ENCODE measurements at places on chromosomes 16 and 17. TPM values are rescaled to one million over a fixed set of nuclear protein-coding genes. Genes with fewer than 3 reads are reported as not detected.
A peak's percentile ranks its signal among the peaks of the same experiment; 100 is the strongest.

The KRTAP4-3 gene
- not detected for total RNA-seq

The ADGRG3 gene
- not detected for total RNA-seq

The CD68 gene
- total RNA-seq: 1.6 TPM

The BMERB1 gene
- 11.5 TPM for total RNA-seq

The LRRC37A gene
- 3.0 TPM for total RNA-seq

The C17orf100 gene
- 3.3 TPM for total RNA-seq

The CRHR1 gene
- not detected for total RNA-seq

The EME1 gene
- total RNA-seq: 44.0 TPM

The WNT9B gene
- not detected for total RNA-seq

The TMC8 gene
- 0.32 TPM for total RNA-seq

The SYNGR3 gene
- total RNA-seq: 2.3 TPM

The SDK2 gene
- 0.63 TPM for total RNA-seq

The NATD1 gene
- 0.75 TPM for total RNA-seq

- no peak for DNase-seq
Observed at GRCh38 chr16:79653373-79653891, 52.9 kb upstream of the MAF start.

DNA sequence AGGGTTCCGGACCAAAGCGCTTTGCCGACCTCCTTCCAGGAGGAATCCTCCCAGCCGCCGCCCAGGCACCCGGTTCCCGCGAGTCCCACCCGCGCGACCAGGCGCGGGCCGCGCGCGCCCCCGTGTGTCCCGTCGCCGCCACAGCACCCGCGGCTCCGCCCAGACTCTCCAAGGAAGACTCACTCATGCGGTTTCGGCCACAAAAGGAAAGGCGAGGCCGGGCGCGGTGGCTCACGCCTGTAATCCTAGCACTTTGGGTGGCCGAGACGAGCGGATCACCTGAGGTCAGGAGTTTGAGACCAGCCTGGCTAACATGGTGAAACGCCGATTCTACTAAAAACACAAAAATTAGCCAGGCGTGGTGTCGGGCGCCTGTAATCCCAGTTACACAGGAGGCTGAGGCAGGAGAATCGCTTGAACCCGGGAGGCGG lies 3.5 kb upstream of the PKMYT1 start:
- DNase-seq: peak; percentile 88

DNA sequence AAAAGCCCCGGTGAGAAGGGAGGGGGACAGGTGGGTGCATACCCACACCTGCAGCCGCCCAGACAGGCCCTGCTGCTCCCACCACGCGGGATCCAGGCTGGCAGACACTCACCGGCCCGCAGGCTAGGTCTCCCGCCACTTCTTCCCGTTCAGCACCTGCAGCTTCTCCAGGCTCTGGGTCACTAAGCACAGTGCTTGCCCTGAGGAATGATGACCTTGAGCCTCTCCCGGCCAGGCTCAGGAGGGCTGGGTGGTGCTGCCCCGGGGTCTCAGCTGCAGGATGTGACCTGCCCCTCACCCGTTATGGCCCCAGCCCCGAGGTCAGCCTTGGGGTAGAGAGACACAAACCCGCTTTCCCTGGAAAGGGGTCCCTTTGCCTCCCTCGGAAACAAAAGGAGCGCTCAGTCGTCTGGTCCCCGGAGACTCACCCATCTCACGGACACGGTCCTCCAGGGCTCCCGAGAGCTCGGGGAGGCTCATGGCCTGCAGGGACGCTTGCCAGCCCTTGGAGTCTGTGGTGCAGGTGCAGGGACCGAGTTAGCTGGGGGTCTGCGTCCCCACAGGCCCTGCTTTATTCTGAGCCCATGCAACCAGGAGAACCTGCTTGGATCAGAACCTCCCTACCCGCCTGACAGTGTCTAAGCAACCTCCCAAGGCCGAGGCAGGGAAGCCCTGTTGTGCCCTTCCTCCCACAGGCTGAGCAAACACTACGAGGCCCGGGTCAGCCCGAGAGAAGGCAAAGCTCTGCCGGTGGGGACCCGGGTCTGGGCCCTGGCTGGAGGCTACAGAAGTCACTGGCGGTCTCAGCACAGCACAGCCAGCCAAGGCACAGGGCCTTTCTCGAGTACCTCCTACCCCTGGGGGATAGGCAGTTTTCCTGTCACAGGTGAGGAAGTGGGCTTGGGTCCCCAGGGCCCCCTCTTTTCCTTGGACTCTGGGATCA lies 3.8 kb downstream of the NUDT16L1 start:
- DNase-seq: no peak

DNA sequence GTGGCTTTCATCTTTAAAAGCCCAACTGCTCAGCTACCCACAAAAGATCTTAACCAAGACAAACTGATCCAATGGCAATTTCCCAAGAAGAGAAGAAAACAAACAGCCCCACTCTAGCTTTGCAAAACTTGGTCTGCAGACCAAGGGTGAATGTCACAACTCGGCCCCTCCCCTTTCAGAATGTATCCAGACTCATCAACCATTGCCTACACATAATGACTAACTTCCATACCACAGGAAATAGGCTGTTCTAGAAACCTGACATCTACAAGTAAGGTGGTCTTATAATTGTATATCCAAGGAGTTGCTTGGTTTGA lies 16.0 kb downstream of the DCUN1D3 start:
- DNase-seq: no peak

DNA sequence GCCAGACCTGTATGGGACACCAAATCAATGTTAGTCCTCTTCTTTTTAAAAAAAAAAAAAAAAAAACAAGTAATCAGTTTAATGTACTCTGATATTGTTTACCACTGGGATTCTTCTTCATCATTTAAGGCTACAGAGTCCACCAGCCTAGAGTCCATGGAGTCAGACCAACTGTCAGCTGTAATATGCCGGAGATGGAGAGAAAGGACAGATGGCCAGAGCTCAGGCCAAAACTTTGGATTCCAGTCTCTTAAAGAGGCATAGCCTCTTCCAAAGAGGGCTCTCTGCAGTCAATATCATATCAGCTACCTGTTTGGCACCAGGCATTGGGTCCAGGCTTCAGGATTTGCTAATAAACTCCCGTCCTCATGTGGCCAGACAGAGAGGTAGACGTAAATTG lies 469.6 kb upstream of the HSBP1 start:
- DNase-seq: no peak

DNA sequence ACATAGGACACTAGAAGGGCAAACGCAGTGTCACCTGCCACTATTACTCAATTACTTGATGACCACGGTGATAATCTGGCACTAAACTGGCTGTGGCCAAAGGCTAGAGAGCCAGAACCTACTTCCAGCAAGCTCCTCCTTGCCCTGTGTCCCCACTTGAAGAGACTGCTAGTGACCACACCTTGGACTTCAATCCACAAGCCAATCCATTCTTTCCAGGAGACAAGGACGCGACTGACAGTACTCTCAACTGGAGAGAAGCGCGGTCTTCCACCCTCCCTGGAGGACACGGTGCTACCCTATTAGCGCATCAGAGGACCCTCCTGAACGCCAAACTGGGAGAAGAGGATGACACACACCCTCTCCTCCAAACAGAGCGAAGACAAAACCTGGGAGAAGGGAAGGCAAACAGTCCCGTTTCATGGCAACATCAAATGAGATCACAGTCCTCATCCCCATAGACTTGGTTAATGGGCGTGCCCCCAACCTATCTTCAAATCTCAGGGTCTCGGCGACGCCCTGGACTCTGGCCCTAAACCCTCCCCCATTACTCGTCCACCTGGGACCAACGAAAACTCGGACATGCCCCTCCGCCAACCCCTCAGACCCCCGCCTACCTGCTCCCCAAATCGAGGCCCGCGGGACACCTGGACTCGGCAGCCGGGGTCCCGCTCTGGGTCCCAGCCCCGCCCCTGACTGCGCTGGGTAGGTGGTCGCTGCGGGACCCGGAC lies 508 bp downstream of the FLCN start:
- peak; percentile 32 for DNase-seq

DNA sequence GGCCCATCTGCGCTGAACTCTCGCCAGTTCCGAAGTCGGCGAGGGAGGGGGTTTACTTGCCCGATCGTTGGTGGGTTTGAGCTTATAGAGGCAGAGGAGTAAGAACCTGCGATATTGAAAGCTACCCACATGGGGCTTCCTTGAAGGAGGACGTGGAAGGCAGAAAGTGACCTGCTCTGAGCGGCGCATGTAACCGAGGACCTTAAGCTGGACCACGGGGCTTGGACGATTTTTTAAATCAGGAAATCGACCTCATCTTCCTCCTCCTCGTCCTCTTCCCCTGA lies 2.0 kb downstream of the PRAC2 start:
- DNase-seq: peak; percentile 40

DNA sequence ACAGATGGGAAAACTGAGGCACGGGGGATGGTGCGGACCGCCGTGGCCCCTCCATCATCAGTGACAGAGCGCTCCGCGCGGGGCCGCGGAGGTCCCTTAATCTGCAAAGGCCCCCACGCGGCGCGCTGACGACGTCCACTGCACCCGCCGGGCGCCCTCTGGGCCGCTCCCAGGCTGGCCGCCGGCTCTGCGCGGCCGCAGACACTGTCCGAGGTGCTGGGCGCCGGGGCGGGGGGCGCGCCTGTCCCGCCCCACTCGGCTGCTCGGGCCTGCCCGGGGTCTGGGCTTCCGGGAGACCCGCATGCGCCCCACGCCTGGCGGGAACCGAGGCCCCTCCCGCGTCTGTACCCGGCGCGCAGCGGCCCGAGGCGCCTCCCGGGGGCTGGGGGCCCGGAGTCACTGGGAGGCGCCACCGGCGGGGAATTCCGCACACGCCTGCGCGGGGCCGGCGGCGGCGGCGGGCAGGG lies 550 bp upstream of the RNF213 start:
- DNase-seq: peak; percentile 74

- DNase-seq: no peak
Observed at GRCh38 chr17:82909322-82909904, 69.6 kb upstream of the ZNF750 start.

GRCh38 chr17:28488533-28489276 lies 15.3 kb downstream of the SLC13A2 start:
- no peak for DNase-seq

GRCh38 chr17:20961586-20961985 lies 81.2 kb downstream of the USP22 start:
- DNase-seq: no peak

DNA sequence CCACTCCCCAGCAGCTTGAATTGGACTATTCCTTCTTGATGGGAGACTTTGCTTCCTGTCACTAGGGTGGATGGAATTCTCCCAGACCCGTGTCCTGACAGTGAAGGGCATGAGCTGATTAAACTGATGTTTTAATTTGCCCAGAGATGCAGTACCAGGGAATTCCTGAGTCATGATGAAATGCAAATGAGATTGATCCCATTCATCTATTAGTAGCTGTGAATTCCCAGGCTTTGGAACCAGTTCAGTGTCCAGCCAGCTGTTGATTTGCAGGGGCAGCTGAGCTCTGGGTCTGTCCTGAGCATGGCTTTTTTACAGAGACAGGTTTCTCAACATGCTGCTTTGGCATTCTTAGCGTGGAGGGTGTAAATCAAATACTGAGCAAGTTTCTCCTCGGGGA lies 157.9 kb downstream of the PITPNC1 start:
- no peak for DNase-seq

- DNase-seq: peak; percentile 73
Observed at GRCh38 chr17:2749784-2750181, 331 bp upstream of the CCDC92B start.

DNA sequence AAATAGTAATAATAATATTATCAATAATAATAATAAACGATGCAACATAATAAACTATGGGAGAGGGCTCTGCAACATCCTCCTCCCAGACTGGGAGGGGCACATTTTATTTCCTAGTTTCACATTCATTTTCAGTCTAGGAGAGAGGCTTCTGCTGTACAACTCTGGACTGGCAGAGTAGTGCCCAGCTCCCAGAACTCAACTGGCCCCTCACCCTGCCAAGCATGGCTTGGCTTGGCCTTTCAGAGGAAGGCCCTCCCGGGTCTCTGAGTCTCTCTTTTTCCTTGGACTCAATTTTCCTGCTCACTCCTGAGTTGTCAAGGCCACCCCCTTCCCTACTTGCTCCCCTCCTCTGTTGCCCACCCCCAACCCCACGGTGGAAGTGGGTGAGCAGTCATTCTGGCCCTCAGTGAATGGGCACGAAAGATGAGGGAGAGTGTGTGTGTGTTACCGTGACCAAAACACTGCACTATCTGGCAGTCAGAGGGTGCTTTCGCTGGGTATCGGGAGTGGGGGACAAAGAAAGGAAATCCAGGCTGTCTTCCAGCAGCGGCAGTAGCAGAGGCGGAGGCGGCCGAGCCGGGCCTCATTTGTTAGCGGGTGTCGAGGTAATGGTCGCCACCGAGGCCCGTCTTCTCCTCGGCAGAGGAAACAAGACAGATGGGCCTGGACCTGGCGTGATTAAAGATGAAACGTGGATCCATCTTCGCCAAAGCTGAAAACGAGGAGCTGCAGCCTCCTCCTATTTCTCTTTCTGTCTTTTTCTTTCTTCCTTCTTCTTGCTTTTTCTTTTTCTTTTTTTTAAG lies 2.3 kb downstream of the HOXB4 start:
- no peak for DNase-seq

DNA sequence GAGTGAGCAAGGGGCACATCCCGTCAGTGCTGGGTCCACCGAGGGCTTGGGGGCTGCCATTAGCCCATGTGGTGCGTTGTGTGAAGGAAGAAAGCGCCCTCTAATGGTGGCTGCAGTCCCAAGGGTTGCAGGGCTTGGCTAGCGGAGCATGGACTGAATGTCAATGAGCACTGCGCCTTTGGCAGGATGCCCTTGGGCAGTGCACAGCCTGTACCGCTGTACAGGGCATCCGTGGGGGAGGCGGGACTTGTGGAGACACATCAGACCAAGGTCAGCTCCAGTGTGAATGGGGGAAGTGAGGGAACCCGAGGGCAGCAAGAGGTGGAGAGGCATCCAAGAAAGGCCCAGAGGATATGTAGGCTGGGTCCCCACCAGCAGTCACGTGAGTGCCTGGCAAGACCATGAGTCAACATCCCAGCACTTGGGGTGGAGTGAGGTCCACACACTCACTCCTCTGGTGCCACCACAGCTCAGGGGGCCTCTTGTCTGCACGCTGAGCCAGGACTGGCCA lies 75.5 kb upstream of the MED9 start:
- DNase-seq: peak; percentile 30

DNA sequence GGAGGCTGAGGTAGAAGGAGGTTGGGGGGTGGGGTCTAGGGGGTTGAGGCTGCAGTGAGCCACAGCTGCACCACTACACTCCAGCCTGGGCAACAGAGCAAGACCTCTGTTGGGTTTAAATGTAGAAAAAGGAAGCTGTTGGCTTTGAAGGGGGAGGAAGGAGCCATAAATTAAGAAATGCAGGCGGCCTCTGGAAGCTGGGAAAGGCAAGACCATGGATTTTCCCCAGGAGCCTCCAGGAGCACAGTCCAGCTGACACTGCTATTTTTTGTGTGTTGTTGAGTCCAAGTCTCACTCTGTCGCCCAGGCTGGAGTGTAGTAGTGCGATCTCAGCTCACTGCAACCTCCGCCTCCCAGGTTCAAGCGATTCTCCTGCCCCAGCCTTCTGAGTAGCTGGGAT lies 15.9 kb downstream of the LITAF start:
- DNase-seq: no peak

DNA sequence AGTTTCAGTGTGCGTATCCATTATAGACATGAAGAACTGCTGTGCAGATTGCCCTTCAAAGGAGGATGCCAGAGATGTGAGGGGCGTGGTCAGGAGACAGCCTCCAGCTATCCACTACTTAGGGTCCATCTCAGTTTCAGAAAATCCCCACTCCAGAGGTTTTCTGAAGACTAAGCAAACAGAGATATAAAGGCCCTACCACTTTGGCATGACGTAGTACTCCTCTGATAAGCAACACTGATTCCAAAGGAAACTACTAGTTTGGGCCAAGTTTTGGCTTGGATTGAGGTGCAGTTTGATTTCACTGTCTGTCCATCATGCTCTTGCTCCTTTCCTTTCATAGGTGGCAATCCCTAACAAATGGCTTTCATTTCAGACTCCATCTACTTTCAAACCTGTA lies 228.7 kb downstream of the CDH8 start:
- DNase-seq: no peak
